GM23248 (cell line): ENCODE measurements at places on chromosomes 2 and 18.

DNA sequence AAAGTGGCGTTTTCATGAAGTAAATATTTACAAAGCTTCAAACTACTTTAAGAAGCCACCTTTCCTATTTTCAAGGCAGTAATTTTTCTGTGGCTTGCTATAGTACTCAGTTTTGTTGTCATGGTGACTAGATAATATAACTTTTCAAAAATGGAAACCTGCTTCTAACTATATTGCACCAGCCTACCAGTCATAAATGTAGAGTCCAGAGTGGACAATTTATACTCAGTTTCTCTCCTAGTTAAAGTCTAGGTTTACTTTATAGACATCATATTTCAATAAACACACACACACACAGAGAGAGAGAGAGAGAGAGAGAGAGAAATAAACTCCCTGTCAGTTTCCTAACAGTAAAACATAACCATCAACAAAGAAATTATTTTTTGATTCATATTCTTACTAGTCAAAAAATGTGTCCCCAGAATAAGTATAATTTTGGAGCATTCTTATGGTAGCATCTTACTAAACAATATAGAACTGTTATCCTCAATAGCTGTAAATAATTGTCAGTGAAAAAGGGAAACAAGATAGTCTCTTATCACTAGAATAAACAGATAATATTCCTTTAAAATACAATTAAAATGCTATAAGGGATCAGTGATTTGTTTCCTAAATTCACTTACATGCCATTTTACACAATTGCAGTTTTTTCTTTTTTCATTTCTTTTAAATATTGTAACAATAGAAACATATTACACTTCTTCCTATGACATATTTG lies 163.5 kb upstream of the BOD1L2 start:
- no peak for DNase-seq

- no peak for DNase-seq
Observed at GRCh38 chr2:240750409-240750808, 58.7 kb downstream of the AQP12A start.

- no peak for DNase-seq
Observed at GRCh38 chr18:13606604-13607254, 119.6 kb downstream of the FAM210A start.

DNA sequence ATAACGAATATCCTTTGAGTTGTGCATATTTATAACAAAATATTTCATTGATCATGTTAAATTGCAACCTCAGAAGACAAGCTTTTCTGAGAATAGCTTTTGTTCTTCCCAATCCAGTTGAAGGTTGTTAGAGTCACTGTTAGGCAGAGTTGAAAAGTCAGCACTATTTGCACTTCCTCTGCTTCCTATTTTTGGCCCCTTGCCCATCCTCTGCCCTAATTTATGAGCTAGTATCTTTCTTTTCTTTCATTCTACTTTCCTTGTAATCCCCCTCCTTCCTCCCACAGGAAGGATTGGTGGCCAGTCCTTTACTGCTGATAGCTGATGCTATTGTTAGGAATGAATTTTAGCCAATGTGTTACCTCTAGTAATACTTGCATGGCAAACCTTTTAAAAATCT lies 4.9 kb downstream of the RALB start:
- DNase-seq: no peak
